Muscle of back (tissue), 13 donors: ENCODE measurements at places on chromosomes 13 and 19. TPM values are rescaled to one million over a fixed set of nuclear protein-coding genes. Genes with fewer than 3 reads are reported as not detected.

DNA sequence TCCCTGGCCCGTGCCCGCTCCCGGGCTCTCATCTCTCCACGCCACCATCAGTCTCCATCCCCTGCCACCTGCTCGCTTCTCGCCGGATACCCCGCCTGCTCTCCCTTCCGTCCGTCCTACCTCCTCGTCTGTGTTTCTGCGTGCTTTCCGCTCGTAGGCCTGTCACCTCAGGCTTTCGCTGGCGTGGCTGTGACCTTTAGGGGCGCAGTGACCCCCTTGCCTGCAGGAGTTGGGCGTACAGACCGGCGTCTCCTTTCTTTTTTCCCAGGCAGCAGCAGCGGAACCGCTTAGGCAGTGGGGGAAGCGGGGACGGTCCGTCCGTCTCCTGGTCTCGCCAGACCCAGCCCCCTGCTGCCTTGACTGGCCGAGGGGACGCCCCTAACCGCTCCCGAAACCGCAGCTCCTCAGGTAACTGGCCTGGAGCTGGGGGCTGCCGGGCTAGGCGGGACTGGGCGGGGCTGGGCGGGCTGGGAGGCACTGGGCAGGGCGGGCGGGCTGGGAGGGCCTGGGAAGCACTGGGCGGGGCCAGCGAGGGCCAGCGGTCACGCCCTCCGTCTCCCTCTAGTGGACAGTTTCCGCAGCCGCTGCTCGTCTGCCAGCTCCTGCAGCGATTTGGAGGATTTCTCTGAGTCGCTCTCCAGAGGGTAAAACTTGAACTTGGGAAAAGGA, 6.3 kb downstream of the PGLYRP1 start:
- DNase-seq = peak; percentile 73

SHANK1 gene
- 27.9 TPM for polyA plus RNA-seq

- DNase-seq = no peak
Measured at GRCh38 chr19:51185069-51185867, 39.6 kb upstream of the CD33 start.

DNA sequence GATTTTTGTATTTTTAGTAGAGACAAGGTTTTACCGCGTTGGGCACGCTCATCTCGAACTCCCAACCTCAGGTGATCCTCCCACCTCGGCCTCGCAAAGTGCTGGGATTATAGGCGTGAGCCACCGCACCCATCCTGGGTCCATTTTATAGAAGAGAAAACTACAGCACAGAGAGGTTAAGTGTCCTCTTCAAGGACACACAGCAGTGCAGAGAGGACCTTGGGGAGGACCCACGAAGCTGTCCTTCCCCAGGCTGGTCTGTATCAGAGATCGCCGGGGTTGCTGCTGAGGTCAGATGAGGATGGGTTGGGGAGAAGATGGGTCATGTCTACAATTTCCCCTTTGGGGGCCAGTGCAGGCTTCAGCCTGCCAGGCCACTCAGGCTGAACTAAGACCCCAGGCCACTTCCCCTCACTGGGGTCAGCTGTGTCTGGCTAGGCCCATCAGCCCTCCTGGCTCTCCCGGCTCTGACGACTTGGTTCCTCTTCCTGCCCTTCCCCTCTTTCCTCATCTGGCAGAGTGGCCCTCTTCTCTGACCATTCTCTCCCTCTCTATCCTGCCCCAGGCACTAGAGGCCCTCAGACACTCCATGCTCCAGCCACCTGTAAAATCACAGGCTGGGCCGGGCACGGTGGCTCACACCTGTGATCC, 9.6 kb downstream of the MYO1F start:
- no peak for DNase-seq

GRCh38 chr19:47741544-47742140, 3.7 kb upstream of the NOP53 start:
- DNase-seq = peak; percentile 44

DNA sequence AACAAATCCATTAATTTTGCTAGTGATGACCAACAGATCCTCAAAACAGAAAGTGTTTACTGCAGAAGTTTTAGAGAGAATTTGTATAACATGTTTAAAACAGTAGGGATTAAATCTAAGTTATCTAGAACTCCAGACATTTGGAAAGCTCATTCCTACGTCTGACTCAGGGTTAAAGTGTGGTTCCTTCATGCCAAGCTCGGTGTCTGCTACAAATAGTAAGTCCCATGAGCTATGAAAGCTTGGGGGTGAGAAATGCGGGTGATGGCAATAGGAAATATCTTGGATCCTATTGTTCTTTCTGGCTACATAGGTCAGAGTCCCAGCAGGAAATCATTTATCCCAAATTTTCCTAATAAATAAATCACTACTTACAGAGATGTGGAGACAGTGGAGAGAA, 867.1 kb downstream of the UQCRFS1 start:
- no peak for DNase-seq

DNA sequence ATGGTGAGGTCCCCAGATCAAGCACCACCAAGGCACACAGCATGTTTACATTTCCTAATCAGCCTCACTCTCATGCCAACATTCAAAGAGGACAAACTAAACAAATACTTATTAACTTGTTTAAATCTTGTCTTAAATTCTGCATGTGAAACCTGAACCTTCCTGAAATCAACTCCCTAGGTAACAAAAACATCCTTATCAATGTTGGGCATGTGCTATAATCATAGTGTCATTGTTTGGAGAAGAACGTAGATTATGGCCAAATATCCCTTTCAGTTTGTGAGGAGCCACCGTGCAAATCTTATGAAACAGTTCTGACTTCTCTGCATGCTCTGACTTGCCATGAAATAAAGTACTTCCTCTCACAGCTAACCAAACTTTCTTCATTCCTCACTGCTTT, 123.8 kb downstream of the NDFIP2 start:
- no peak for DNase-seq

ZNF773 gene
- polyA plus RNA-seq = 8.6 TPM

GRCh38 chr13:30253830-30254229, 53.5 kb downstream of the KATNAL1 start:
- no peak for DNase-seq

- DNase-seq = no peak
Measured at GRCh38 chr19:42606660-42607351, 12.1 kb upstream of the CEACAM8 start.
